ENCODE measurements at places on chromosomes 4 and X. TPM values are rescaled to one million over a fixed set of nuclear protein-coding genes. Genes with fewer than 3 reads are reported as not detected.

DNA sequence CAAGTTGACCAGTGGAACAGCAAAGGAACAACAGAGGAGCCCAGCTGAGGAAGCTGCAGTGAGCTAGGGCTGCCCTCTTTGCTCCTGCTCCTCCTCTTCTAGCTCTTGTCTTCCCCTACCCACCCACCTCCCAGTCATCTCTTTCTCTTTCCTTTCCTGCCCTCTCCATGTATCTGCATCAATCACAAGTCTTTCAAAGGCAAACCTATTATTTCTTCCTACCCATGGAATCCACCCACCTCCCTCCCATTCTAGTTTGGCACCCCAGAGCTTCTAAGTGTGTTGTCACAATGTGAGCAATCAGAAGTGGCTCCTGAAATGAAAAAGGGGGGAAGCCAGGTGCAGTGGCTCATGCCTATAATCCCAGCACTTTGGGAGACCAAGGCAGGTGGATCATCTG is 69.3 kb downstream of the TSC22D3 start:
- DNase-seq: no peak

The USP17L17 gene
- total RNA-seq: not detected

DNA sequence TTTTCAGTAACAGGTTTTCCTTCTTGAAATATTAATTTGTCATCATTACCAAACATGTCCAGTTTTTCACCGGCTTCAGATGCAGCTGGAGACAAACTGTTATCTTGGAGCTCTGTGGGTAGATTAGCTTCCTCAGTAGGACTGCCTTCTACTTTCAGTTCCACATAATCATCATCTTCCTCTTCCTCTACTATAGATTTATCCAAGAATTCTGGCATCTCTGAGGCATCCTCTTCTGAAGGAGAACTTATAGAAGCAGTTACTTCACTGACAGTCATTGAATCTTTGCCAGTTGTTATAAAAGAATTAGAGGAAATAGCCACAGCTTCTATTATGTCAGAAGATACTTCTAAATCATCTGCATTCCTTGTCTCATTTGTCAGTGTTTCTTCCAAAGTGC is 162.9 kb downstream of the LRBA start:
- no peak for DNase-seq

DNA sequence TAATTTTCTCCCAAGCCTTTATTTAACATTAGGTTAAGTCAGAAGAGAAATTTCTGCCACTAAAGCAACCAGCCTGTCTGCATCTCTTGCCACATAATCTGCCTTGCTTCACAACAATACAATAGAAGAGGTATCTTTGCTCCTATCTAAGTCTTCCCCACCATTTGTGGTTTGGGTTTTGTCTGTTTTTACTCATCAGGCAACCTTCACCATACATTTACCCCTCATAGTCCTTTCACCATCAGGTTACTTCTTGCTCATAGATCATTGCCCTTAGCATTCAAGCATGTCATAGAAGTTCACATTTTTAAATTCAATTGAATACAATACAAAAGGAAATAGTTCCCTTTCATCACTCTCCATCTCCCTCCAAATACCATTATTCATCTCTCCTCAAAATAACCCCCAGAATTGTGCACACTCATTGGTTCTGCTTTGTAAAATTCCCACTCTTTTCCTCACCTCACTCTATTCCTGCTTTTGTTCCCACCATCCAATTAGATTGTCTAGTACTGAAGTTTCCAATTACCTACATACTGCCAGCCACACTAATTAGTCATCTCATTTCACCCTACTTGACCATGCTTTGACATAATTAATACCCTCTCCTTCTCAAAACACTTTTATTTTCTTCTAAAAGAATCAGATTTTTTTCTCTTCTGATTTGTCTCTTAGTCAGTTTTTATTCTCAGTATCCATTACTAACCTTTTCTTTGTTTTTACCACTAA is 1957.0 kb upstream of the AGA start:
- DNase-seq: no peak

DNA sequence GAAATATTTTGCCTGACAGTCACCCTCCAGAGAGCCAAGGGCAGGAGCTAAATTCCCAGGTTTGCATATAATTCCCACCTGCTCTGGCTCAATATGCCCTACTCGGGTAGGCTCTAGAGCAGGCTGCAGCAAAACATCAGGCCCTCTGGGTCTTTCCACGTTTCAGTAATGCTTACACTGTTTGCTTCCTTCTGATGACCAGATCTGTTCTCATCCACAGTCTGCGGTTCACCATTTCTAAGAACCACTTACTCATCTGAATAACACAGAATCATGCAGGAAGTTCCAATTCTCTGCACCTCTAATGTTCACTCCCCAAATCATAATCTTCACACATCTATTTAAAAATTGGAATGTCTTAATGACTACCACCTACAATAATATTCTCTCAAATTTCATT is 141.4 kb downstream of the PPP3CA start:
- peak; percentile 21 for DNase-seq

The CDX4 gene
- total RNA-seq: not detected

The PASD1 gene
- total RNA-seq: not detected

GRCh38 chr4:145099653-145100052 is 1.5 kb downstream of the ABCE1 start:
- DNase-seq: no peak

DNA sequence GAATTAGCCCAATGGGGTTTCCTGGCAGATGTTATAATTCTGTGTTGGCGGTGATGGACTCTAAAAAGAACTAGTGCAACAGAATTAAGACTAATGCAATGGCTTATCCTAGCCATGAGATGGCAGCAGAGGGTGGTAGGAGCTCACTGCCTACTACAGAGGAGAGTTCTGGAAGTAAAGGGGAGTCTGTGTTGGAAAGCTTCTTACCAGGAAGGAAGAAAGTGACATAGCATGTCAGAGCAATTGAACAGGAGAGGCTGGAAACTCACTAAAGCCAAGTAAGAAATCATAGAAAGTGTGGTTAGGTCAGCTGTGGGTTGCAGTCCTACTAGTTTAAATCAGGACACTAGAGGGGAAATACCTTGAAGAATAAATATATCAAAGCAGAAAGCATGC is 6.3 kb upstream of the TRPC5OS start:
- peak; percentile 7 for DNase-seq

Measured in mucosa of descending colon (tissue), 3 donors.